ENCODE measurements at places on chromosomes 2 and 18. TPM values are rescaled to one million over a fixed set of nuclear protein-coding genes. Genes with fewer than 3 reads are reported as not detected.

- no peaks in the 10 kb centered on the region for H3K4me1 ChIP-seq
- no peaks in the 10 kb centered on the region for H3K27me3 ChIP-seq
- H3K4me3 ChIP-seq: no peak overlapping the region
- no peaks in the 10 kb centered on the region for H3K36me3 ChIP-seq
Observed at GRCh38 chr2:29293830-29294438, 178.7 kb downstream of the CLIP4 start.

GRCh38 chr2:134405611-134406081 is 151.8 kb downstream of the MGAT5 start:
- no peak for DNase-seq
- H3K27me3 ChIP-seq: no peaks in the 10 kb centered on the region
- no peak overlapping the region for H3K27ac ChIP-seq

DNA sequence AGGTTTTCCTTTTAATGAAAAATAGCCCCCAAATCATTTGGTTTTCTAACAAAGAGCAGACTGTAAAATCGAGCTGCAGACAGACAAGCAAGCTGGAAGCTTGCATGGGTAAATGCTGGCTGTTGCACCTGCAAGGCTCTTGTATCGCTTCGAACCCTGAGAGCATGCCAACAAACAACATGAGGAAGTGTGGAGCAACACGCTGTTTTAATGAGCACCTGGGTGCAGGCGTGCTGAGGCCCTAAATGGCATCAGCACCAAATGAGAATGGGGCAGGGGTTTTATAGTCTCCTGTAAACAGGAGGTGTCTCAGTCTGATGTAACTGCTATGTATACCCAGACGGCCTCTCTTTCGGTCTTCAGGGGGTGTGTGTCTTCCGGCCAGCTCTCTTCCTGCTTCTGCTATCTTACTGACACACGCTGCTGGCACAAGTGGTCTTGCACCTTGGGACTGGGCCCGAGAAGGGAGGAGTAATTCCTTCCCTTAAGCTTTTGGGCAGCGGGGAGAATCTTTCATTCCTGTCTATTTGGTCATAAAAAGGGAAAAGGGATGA is 31.9 kb upstream of the CDH2 start:
- H3K27me3 ChIP-seq: no peaks in the 10 kb centered on the region
- H3K4me1 ChIP-seq: no peaks in the 10 kb centered on the region
- H3K36me3 ChIP-seq: no peaks in the 10 kb centered on the region
- no peak overlapping the region for H3K4me3 ChIP-seq

DNA sequence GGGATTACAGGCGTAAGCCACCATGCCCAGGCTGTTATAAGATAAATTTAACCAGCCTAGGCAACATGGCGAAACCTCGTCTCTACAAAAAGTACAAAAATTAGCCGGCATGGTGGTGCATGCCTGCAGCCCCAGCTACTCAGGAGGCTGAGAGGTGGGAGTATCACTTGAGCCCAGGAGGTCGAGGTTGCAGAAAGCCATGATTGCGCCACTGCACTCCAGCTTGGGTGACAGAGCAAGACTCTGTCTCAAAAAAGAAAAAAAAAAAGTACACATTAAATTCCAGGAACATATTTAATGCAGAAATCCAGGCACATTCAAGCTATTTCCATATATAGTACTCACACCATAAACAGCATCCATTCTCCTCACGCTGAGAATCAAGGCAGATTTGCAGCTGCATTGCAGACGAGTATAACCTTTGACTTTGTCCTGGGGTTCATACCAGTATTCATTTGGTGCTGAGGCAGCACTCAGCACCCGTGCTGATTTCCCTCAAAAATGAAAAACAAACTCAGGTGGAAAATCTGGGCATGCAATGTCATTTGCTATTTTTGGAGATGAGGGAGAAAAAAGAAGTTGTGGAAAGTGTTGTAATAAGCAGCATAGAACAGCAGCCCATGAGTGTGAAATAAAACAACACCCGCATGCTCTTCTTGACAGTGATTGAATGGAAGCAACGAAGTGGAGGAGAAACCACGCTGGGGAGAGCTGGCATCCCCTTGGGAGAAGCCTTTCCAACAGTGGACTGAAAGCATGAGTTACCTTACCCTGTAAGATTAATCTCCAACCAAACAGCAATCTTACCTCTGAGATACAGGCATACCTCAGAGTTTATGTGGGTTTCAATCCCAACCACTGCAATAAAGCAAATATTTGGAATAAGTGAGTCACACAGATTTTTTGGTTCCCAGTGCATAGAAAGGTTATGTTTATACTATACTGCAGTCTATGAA is 46.8 kb upstream of the ANXA4 start:
- H3K36me3 ChIP-seq: no peaks in the 10 kb centered on the region
- no peaks in the 10 kb centered on the region for H3K27me3 ChIP-seq
- DNase-seq: no peak
- peak overlapping the region; percentile 8 for H3K27ac ChIP-seq
- no peak overlapping the region for H3K4me3 ChIP-seq

The GPR45 gene
- not detected for polyA plus RNA-seq

DNA sequence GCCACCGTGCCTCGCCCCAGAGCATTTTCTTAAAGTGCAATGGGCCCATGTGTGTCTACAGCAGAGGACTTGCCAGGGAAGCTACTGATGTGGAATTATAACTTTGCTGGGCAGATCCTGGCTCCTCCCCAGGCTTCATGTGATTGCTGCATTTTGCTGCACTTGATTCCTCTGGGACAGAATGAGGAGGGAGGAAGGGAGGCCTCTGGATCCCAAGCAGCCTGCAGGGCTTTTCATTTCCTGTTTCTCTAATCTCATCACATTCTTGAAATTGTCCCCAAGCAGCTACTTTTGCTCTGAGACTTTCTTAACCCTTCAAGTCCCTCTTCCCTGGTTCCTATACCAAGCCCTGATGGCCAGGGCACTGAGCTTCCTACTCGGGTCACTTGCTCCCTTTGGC is 134.4 kb upstream of the SEC11C start:
- H3K4me3 ChIP-seq: no peak overlapping the region
- no peaks in the 10 kb centered on the region for H3K27me3 ChIP-seq
- DNase-seq: no peak
- H3K4me1 ChIP-seq: no peaks in the 10 kb centered on the region
- no peak overlapping the region for H3K27ac ChIP-seq
- H3K36me3 ChIP-seq: no peaks in the 10 kb centered on the region

- peak; percentile 6 for DNase-seq
- no peaks in the 10 kb centered on the region for H3K27me3 ChIP-seq
- H3K36me3 ChIP-seq: no peaks in the 10 kb centered on the region
- H3K4me3 ChIP-seq: no peak overlapping the region
- peaks cover 5% of the 10 kb centered on the region for H3K4me1 ChIP-seq
- no peak overlapping the region for H3K27ac ChIP-seq
Observed at GRCh38 chr2:187580462-187581124, 26.4 kb upstream of the TFPI start.

The FAM237A gene
- polyA plus RNA-seq: not detected

GRCh38 chr2:240400371-240401161 is 34.9 kb upstream of the GPC1 start:
- H3K27ac ChIP-seq: no peak overlapping the region
- no peaks in the 10 kb centered on the region for H3K36me3 ChIP-seq
- no peak for DNase-seq
- H3K4me3 ChIP-seq: no peak overlapping the region
- no peaks in the 10 kb centered on the region for H3K27me3 ChIP-seq

The ROCK1 gene
- polyA plus RNA-seq: 35.3 TPM

GRCh38 chr2:5674026-5674340 is 18.2 kb upstream of the SOX11 start:
- H3K27me3 ChIP-seq: peaks cover 33% of the 10 kb centered on the region
- H3K27ac ChIP-seq: no peak overlapping the region
- no peaks in the 10 kb centered on the region for H3K36me3 ChIP-seq
- no peak overlapping the region for H3K4me3 ChIP-seq
- H3K4me1 ChIP-seq: no peaks in the 10 kb centered on the region

DNA sequence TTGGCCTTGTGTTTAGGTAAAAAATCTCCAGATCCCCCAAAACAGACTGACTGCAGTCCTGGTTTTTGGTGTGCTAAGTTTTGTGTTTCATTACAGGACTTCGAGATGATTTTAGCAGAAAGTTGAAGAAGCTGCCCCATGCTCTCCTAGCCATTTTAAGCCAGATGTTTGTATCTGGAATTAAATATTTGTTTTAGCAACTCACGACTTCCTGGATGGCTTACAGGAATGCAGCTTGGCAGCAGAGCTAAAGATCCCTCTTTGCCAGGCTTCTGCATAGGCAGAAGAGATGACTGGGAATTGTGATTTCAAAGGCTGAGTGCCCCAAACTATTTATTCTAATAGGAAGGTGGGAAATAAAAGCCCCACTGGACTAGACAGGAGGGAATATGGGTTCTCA is 31.1 kb downstream of the ONECUT2 start:
- no peaks in the 10 kb centered on the region for H3K4me1 ChIP-seq
- H3K36me3 ChIP-seq: no peaks in the 10 kb centered on the region
- no peak overlapping the region for H3K4me3 ChIP-seq
- no peak overlapping the region for H3K27ac ChIP-seq
- no peak for DNase-seq
- H3K27me3 ChIP-seq: peaks cover 3% of the 10 kb centered on the region

- no peaks in the 10 kb centered on the region for H3K27me3 ChIP-seq
- H3K4me1 ChIP-seq: peaks cover 54% of the 10 kb centered on the region
- peak; percentile 60 for DNase-seq
- peak overlapping the region; percentile 32 for H3K27ac ChIP-seq
- no peak overlapping the region for H3K4me3 ChIP-seq
Observed at GRCh38 chr2:166090908-166091307, 36.9 kb downstream of the SCN1A start.

- no peak overlapping the region for H3K27ac ChIP-seq
- H3K27me3 ChIP-seq: no peaks in the 10 kb centered on the region
- peaks cover 92% of the 10 kb centered on the region for H3K36me3 ChIP-seq
Observed at GRCh38 chr2:101881131-101881530, 110.6 kb upstream of the IL1R2 start.

DNA sequence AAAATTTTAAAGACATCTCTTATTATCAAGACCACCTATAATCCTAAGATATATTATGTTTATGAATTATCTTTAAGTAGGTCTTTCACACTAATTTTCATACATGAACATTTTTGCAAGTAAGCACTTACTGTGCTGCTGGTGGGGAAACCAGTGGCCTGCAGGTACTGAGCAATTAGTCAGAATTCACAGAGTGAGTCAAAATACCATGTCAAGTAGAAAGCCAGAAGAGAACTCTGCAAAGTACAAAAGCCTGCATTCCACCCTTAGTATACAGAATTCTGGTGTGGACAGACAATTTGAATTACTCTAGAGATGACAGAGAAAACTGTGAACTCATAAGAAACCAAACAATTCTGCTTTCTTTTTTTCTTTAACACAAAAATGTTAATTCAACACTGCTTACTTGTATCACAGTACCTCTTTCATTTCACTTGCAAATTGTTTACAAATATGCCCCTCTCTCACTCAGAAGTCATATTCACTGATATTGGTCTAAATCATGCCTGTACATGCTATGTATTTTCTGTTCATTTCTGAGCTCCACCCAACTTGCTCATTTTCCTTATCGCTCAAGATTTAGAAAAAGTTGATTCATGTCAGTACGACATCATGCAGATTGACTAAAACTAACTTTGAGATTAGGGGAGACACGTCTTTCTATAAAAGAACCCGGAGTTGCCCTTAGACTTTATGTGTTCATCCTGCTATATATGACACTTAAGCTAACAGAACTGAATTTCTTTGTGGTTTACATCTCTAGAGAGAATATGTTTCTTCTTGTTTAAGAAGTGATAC is 182.9 kb downstream of the IKZF2 start:
- H3K4me3 ChIP-seq: no peak overlapping the region
- H3K27ac ChIP-seq: no peak overlapping the region
- DNase-seq: no peak
- H3K27me3 ChIP-seq: no peaks in the 10 kb centered on the region
- no peaks in the 10 kb centered on the region for H3K4me1 ChIP-seq

DNA sequence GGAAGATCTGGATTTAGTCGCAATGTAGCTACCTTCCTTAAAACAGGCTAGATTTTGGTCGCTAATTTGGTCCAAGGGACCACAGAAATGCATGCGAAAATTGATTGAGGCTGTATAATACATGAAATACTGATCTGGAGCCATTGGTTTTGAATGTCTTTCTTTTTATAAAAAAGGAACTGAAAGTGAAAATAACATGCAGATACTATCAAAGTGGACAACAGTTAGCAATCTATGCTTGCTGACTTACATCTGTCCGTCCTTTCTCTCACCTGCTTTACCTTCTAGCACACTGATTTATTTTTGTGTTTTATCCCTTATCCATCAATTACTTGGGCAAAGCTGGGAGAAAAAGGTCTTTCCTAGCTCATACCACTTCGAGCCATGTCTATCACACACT is 1459.8 kb upstream of the ACVR2A start:
- H3K4me3 ChIP-seq: peak overlapping the region; percentile 25
- no peaks in the 10 kb centered on the region for H3K27me3 ChIP-seq
- H3K27ac ChIP-seq: no peak overlapping the region
- no peaks in the 10 kb centered on the region for H3K36me3 ChIP-seq
- no peaks in the 10 kb centered on the region for H3K4me1 ChIP-seq
- DNase-seq: no peak

DNA sequence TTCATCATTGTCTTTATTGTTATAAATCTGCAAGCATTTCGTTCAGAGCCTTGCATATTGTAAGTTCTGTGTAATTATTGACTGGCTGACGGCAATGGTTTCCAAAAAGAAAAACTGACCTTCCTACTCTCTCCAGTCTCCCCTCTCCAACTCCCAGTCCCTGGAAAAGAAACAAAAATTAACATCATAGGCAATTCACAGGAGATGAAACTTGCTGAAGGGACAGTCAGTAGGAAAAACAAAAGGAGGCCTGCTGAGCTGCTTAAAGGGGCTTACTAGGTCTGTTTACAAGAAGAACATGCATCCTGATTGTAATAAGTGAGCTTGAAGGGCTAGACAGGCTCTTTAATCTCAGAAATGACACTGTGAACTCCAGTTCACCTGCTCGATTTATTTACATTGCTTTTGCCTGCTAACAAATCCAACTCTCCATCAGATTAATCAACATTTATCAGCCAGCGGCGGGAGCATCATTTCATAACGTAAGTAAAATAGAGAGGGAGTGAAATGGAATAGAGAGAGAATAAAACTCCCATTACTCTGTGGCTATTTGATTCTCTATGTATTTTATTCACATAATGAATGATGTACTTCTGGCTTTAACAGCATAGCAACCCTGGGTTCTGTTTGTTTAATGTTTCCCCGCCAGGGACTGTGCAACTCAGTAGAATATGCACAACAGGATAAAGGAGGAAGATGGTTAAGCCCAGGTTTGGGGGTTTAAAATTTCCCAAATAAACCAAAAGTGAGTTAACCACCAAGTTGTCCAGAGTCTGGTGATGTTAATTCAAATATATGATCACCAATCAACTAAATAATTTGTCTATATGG is 256.7 kb upstream of the SETBP1 start:
- no peaks in the 10 kb centered on the region for H3K36me3 ChIP-seq
- no peaks in the 10 kb centered on the region for H3K4me1 ChIP-seq

The HAAO gene
- 42.1 TPM for polyA plus RNA-seq

The RAB17 gene
- 0.35 TPM for polyA plus RNA-seq
